Activated naive CD4-positive, alpha-beta T cell treated with Interleukin-2 at 50 U/mL for 16 hours (primary cell): ENCODE measurements at places on chromosomes 13 and 19.

- no peak for DNase-seq
Measured at GRCh38 chr19:47363758-47364531, 14.8 kb downstream of the DHX34 start.

DNA sequence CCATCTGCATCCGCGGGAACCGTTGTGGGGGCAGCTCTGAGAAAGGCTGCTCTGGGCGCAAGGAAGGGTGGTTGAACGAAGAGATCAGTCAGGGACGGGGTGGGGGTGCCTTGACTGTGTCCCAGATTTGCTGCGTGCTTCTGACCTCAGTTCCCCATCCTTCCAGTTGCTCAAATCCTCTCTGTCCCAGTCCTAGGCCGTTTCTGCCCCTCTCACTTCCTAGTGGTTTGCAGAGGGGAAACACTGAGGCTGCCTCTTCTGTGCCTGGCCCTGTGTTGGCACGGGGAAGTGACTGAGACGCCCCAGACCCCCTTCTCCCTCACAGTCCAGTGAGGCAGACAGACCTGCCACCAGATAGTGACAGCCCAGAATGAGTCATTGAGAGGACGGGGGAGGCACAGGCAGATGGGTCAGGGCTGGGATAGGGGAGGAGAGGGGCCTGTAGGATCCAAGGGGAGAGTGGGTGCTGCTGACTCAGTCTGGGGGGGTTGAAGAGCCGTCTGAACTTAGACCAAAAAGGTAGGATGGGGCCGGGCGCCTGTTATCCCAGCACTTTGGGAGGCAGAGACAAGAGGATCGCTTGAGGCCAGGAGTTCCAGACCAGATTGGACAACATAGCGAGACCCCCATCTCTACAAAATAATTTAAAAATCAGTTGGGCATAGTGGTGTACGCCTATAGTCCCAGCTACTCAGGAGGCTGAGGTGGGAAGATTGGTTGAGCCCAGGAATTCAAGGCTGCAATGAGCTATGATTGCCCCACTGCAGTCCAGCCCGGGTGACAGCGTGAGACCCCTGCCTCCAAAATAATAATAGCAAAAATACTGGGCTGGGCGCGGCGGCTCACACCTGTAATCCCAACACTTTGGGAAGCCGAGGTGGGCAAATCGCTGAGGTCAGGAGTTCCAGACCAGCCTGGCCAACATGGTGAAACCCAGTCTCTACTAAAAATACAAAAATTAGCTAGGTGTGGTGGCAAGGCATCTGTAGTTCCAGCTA is 26.5 kb downstream of the NUMBL start:
- peak; percentile 20 for DNase-seq

DNA sequence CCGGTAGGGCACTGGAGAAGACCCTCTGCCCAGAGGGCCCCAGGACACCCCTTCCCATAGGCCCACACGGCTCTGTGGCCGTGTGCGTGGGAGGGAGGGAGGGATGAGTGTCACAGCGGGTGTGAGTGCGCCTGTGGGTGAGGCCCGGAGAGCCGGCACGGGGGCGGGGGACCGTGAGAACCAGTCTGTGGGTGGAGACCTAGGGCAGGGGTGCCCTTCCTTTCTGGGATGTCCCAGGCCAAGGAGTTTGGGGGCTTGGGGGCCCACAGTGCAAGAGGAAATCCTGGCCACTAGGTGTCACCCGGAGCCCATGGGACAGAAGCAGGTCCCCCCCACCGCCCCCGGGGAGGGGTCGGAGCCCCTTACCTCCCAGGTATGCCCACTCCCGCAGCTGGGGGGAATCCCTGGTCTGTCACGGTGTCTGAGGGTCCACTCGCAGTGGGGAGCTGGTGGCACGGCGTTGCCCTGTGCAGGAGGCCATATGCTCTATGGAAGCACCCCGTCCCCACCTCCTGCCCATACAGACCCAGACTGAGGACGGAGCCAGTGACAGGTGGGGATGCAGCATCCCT is 16.0 kb upstream of the SLC7A10 start:
- peak; percentile 44 for DNase-seq

DNA sequence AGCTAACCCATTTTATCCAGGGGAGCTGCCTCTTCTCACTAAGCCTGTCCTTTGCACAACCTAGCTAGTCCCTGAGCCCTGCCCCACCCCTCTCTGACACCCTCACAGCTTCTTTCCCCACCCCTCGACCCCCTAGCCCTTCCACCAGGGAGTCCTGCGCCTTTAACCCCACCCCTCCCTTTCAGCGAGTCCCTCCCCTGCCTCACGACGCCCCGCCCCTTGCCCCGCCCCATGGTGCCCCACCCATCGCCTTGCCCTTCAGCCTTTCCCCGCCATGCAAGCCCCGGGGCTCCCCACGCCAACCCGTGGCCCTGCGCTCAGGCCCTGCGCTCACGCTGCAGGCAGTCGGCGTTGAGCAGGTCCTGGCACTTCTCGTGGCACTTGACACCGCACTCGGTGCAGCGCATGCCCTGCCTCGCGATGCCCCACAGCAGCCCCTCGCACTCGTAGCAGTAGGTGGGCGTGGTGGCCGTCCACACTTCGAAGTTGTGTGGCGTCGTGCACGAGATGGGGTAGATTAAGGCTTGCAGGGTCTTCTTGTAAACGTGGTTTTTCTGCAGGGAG is 40.0 kb downstream of the UNC13A start:
- no peak for DNase-seq

GRCh38 chr19:29777781-29778309 is 33.9 kb upstream of the CCNE1 start:
- no peak for DNase-seq

GRCh38 chr13:52739468-52740071 is at the start of gene CNMD:
TSS of gene CNMD (minus strand) at chr13:52739820. CDS start at chr13:52739701, 119 bp downstream.
- no peak for DNase-seq
